ENCODE measurements at places on chromosomes 5 and 9.

- no peak for DNase-seq
Observed at GRCh38 chr5:159309689-159310433, 20.4 kb downstream of the IL12B start.

DNA sequence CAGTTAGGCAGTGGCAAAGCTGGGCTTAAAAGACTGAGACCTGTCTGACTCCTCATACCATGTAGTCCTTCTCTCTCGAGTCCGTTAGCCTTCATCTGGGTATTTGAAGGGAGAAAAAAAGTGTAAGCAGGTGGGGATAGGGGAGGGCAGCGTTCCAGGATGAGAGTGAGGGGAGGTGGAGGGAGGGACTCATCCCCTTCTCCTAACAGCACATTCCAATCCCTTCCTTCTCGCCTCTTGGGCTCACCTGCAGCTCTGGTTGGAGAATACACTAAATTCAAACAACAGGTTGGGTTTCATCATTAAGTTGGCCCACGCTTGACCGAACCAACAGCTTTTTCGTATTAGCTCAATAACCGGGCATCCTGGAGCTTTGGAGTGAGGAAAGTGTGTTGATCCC is 3.6 kb downstream of the NEURL1B start:
- DNase-seq: no peak

GRCh38 chr5:132751971-132752580 is 4.8 kb downstream of the CCNI2 start:
- no peak for DNase-seq

- no peak for DNase-seq
Observed at GRCh38 chr5:38554403-38554802, 2.0 kb downstream of the LIFR start.

DNA sequence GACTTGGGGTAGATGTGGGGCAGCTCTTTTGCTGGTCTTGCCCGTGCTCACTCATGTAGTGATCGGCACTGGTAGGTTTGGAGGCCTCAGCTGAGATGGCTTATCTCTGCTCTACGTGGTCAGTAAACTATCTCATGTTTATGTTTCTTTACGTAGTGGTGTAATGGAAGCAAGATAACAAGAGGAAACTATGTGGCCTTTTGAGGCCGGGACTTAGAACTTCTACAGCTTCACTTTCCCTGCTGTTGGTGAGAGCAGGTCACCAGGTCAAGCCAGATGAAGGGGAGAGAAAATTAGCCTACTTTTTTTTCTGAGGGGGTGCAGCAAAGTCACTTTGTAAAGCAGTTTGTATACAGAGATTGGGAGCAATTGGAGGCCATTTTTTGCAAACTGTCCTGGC is 8.5 kb downstream of the FOCAD start:
- no peak for DNase-seq

- no peak for DNase-seq
Observed at GRCh38 chr5:73686912-73687311, 60.9 kb downstream of the ARHGEF28 start.

DNA sequence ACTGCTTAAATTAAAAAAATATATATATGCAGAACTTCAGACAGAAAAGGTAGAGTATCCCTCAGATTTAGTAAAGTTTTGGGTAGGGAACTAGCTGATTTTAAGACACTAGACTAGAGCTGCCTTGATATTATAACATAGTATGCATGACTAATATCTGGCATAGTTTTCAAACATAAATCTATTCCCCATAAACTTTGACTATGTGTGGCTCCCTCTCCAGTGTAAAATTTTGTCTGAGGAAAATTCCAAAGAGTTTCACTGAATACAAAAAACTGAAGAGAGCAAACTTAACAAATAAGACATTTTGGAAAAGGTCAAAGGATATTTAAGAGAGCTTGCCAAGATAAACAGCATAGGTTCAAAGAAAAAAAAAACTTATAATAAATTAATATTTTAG is 66.2 kb upstream of the ZNF462 start:
- peak; percentile 44 for DNase-seq

DNA sequence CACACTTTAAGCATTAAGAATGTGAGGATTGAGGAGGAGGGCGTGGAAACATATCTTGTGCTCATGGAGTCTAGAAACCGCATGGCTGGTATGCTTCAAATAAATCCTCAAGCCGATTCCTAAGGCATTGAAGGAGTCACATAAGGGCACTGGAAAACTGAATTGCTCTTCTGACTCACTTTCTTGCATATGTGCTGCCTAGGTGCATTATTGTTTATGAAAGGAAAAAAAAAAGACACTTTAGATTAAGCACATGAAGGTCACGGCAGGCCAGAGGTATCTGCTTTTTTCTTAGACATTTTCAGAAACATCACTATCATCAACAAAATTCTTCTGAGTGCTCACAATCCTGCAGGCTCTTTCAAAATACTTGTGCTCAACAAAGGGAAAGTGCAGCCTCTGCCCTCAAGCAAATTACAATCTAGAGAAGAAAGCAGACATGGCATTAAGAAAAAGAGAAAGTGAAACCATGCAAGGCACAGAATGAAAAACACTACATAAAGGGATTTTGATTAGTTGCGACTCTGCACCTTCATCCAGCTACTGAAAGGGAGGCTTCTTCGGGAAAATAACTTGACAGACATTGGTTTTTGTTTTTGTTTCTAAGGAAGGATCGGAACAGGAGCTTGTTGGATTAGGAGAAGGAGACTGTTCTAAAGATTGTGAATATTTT is 2117.6 kb downstream of the MAT2B start:
- DNase-seq: no peak

GRCh38 chr5:120137582-120137981 is 326.5 kb upstream of the PRR16 start:
- DNase-seq: no peak

GRCh38 chr9:20603524-20604268 is 18.6 kb downstream of the MLLT3 start:
- DNase-seq: no peak

GRCh38 chr5:39274398-39275085 is 55.2 kb upstream of the FYB1 start:
- no peak for DNase-seq

GRCh38 chr5:137072361-137073115 is 426.6 kb downstream of the SPOCK1 start:
- DNase-seq: no peak

- DNase-seq: no peak
Observed at GRCh38 chr9:136808075-136808805, 492 bp downstream of the RABL6 start.

DNA sequence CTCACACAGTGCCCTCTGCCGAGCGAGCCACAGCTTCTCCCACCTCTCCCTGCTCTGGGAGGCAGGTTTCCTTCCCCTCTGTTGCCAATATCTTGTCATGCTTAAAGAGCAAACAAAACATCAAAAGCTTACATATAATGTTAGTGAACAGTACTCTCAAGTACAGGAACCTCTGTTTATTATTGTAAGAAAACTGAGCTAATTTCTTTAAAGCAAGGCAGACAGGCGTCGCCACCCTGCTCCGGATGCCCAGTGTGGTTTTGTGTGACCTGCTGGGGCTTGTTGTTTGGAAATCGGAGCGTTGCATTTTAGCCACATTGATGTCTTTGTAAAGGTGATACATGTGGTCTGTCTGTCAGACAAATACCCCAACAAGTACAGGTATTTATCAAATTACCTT is 401.4 kb upstream of the IRX1 start:
- no peak for DNase-seq

GRCh38 chr9:21677834-21678233 is 124.6 kb upstream of the MTAP start:
- peak; percentile 47 for DNase-seq

- DNase-seq: no peak
Observed at GRCh38 chr5:58484505-58484904, 6.7 kb upstream of the GAPT start.

GRCh38 chr9:12425878-12426864 is 267.0 kb upstream of the TYRP1 start:
- peak; percentile 25 for DNase-seq

- no peak for DNase-seq
Observed at GRCh38 chr9:108787690-108788048, 68.1 kb downstream of the ACTL7B start.

GRCh38 chr9:133490865-133491655 is 12.2 kb upstream of the SLC2A6 start:
- DNase-seq: no peak

- no peak for DNase-seq
Observed at GRCh38 chr5:8399471-8399870, 530.5 kb downstream of the MTRR start.

DNA sequence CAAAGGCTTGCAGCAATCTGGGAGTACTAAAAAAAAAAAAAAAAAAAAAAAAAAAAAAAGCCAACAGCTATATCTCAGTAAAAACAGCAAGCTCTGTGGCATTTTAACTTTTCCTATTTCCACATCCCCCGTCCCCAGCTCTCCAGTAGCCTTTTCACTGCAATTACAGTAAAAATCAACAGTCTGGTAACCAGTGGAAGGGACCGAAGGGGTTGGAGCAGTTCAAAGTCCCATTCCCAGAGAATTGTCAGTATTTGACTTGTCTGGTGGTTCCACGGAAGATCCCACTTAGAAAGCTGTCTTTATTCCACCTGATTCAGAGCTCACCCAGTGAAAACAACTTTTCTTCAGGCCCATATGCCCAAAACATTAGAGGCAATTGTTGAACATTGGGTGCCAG is 71.8 kb upstream of the ZBTB43 start:
- DNase-seq: no peak

GRCh38 chr5:120771202-120771601 is 307.1 kb downstream of the PRR16 start:
- no peak for DNase-seq

GRCh38 chr5:124131466-124131865 is 615.0 kb downstream of the ZNF608 start:
- DNase-seq: no peak

GRCh38 chr5:19608444-19609002 is 379.5 kb downstream of the CDH18 start:
- DNase-seq: no peak

DNA sequence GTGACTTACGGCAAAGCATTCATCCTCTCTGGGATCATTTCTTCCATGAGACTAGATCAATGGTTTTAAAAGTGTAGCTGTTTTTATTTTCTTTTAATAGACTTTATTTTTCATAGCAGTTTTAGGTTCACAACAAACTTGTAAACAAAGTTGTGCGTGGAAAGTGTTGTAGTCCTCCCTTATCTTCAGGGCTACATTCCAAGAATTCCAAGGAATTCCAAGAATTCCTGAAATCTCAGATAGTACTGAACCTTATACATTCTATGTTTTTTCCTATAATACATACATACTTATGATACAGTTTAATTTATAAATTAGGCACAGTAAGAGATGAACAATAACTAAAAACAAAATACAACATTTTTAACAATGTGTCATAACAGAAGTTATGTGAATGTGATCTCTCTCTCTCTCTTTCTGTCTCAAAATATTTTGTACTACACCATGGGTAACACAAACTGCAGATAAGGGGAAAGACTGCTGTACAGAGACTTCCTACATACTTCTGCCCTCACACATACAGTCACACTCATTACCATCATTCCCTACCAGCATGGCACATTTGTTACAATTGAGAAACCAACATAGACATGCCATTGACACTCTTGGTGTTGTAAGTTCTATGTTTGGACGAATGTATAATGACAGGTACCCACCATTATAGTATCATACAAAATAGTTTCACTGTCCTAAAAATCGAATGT is 1933.2 kb upstream of the WWC1 start:
- DNase-seq: no peak

GRCh38 chr5:141877356-141878185 is 639 bp downstream of the PCDH1 start:
- no peak for DNase-seq

- DNase-seq: no peak
Observed at GRCh38 chr9:8265281-8265680, 465.7 kb upstream of the DMAC1 start.

DNA sequence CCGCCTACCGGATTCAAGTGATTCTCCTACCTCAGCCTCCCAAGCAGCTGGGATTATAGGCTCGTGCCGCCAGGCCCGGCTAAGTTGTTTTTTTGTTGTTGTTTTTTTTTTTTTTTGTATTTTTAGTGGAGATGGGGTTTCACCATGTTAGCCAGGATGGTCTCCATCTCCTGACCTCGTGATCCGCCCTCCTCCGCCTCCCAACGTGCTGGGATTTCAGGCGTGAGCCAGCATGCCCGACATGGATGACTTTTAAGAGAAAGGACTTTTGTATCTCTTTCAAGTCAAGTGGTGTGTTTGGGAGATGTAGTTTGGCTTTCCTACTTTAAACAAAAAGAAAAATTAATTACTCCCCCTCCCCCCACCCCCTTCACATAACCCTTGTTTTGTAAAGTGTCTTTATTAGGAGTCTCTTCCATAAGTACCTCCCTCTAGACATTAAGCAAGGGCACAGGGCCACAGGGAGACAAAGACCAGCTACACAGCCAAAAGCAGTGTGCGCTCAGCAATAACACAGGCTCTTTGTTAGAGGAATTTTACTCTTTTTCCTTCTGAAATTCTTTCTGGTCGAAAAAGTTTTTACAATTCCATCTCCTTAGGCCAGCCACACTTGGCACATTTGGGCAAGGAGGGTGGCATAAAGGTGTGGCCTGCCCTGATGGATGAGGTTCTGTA is 31.2 kb downstream of the JAKMIP2 start:
- DNase-seq: no peak

GRCh38 chr5:82374637-82375036 is 96.5 kb upstream of the RPS23 start:
- no peak for DNase-seq

DNA sequence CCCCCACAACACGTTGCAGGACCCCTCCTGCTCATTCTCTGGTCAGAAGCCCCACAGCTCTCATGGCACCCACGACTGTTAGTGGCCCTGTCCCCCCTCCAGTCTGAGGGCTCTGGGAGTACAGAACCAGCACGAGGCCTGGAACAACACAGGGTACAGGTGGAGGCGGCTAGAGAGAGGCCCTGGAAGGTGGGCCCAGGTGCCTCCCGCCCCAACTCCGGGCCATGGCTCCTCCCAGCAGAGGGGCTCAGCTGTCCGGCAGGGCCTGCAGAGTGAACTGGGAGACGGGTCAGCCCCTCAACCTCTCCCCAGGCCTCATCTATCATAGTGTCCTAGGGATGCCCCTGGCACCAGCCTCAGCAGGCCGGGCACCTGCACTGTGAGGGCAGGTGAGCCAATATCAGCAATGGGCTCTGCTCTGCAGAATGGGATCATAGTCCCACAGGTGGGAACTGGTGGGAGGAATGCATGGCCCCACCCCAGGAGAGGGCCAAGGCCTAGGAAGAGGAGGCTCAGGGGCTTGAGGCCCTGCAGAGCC is 58.6 kb downstream of the BARX1 start:
- DNase-seq: no peak

DNA sequence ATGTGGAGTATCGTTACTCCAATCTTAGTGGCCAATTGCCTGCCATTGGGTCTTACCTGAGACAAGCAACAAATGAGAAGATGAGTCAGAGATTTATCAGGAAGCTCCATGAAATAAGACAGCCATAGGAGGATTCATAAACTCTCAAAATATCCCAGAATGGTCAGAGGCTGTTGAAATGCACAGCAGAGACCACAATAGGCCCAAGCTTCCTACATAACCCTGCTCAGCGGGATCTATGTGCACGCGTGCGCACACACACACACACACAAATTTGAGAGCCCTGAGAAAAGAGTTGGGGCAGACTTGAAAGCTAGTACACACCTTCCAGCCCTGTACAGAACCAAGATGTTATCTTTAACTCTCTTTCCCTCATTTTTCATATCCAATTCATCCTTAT is 9.8 kb downstream of the UIMC1 start:
- DNase-seq: no peak

Measured in fibroblast of skin of scalp (primary cell).